H9 (cell line): ENCODE measurements at places on chromosomes 2 and 18. TPM values are rescaled to one million over a fixed set of nuclear protein-coding genes. Genes with fewer than 3 reads are reported as not detected.

- DNase-seq: peak; percentile 87
- H3K36me3 ChIP-seq: no peaks in the 10 kb centered on the region
- no peak overlapping the region for H3K4me3 ChIP-seq
- H3K27ac ChIP-seq: no peak overlapping the region
- no peaks in the 10 kb centered on the region for H3K27me3 ChIP-seq
Measured at GRCh38 chr2:240913810-240914644, 7.9 kb downstream of the CROCC2 start.

GRCh38 chr2:111168528-111169239 is 48.0 kb downstream of the BCL2L11 start:
- no peak overlapping the region for H3K27ac ChIP-seq
- H3K27me3 ChIP-seq: no peaks in the 10 kb centered on the region
- H3K4me1 ChIP-seq: peaks cover 5% of the 10 kb centered on the region
- H3K4me3 ChIP-seq: no peak overlapping the region

Gene RGPD8
- total RNA-seq: 6.6 and 8.1 TPM in 2 replicates

GRCh38 chr2:8264981-8265380 is 416.9 kb upstream of the ID2 start:
- no peaks in the 10 kb centered on the region; the same call in 2 of the 3 replicates for H3K36me3 ChIP-seq
- DNase-seq: no peak
- H3K4me3 ChIP-seq: no peak overlapping the region
- H3K4me1 ChIP-seq: 0 out of 2 replicates have a peak, but pooled peaks cover 5% of the 10 kb centered on the region
- H3K27me3 ChIP-seq: no peaks in the 10 kb centered on the region
- no peak overlapping the region for H3K27ac ChIP-seq

Gene ZDBF2
- 29.1 and 31.8 TPM in 2 replicates for total RNA-seq

DNA sequence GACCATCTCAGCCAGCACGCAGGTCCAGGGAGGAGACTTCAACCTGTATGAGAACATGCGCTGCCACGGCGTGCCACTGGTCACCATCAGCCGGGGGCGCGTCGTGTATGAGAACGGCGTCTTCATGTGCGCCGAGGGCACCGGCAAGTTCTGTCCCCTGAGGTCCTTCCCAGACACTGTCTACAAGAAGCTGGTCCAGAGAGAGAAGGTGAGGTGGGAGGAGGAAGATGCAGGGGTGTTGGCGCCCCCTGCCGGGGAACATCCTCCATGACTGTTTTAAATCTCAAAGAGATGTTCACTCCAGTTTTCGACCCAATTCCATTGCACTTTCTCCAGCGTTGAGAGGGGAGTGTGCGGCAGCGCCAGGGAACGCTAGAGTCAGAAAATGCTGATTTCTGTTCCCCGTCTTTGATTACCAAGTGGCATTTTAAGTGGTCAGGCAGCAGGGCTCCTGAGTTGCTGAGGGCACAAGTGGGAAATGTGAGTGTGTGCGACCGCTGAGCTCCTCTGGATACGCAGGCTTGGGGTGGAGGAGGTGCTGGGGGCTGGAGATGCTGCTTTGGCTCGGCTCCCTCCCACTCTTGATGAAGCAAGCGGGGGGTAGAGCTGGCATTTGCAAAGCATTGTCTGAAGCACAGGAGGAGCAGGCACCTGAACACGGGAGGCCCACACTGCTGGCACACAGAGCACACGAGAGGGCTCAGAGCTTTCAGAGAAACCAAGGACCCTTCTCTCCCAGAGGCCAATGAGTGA is 27.7 kb upstream of the MAPRE3 start:
- DNase-seq: peak; percentile 86
- H3K4me1 ChIP-seq: no peaks in the 10 kb centered on the region; the same call in 1 of the 2 replicates
- no peak overlapping the region for H3K27ac ChIP-seq

DNA sequence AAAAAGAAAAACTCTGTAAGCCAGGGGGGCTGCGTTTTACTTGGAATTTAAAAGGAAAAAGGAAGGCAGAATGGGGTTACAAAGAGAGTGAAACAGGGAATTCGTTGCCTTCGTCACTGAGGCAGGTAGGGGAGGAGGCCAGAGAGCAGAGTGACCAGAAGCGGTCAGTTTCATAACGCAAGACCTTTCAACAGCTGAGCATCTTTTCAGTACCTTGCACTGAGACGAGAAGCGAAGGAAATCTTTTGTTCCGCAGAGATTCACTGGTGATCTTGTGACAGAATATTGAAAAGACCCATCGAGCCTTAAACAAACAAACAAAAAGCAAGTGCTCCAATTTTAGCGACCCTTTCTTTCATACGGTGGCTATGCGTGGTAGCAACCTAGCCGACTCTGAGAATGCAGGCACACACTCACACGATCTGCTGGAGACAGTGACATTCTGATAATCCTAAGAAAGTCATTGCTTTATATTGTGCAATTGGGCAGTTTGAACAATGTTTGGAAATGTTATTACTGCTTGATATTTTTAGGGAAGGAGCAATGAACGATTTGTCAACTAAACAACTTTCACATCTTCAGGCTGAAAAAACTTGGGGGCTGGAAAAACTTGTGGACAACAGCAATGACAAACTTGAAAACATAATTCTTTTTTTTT is 93.8 kb upstream of the ODC1 start:
- DNase-seq: no peak
- no peaks in the 10 kb centered on the region for H3K27me3 ChIP-seq
- H3K36me3 ChIP-seq: no peaks in the 10 kb centered on the region
- no peak overlapping the region for H3K27ac ChIP-seq

DNA sequence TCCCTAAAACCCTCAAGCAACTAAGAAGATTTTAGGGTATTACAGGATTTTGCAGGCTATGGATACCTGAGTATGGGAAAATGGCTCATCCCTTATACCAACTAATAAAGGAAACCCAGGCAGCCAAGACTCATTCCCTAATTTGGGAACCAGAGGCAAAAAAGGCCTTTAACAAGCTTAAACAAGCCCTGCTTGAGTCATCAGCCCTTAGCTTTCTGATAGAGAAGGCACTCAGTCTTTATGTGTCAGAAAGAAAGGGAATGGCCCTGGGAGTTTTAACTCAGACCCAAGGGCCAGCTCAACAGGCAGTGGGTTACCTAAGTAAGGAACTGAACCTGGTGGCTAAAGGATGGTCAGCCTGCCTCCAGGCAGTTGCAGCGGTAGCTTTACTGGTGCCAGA is 96.9 kb upstream of the RMP24 start:
- peak; percentile 2 for DNase-seq
- no peaks in the 10 kb centered on the region; the same call in 1 of the 2 replicates for H3K36me3 ChIP-seq
- H3K4me3 ChIP-seq: no peak overlapping the region
- H3K27me3 ChIP-seq: no peaks in the 10 kb centered on the region
- H3K27ac ChIP-seq: no peak overlapping the region
